ENCODE measurements at places on chromosomes 4 and X.

DNA sequence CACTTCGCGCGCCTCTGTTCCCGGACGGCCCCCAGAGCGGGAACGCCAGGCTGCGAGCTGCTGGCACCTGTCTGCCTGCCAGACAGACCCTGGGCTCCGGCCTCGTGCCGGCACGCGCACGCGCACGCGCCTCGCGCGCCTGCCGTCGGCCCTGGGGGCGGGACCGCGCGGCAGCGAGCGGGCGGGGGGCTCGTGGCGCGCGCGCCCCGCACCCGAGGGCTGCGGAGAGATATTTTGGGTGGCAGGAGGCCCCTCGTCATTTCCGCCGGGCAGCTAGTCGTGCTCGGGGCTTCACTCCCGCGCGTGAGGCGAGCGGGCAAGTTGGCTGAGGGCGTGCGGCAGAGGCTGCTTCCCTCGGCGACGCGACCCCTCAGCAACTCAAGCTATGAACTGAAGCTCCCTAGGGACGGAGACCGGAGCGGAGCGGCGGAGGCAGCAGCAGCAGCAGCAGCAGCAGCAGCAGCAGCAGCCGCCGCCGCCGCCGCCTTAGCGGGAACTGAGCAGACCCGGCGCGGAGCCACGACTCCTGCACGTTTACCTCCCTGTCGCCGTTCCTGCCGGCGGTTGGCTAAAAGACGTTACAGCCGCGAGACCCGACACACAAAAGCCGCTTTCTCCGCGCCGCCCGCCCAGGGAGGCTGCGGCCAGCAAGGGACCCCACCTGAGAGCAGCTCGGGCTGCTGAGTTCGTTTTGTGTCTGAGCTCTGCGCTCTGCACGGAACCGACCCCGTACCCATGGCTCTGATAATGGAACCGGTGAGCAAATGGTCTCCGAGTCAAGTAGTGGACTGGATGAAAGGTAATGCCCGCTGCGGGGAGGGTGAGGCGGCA is at the start of gene CNKSR2:
Gene CNKSR2 (plus strand): TSS at position 256 of the 831 bp plus-strand sequence. CDS start 480 bp downstream, at position 736.
- DNase-seq = peak; percentile 79

DNA sequence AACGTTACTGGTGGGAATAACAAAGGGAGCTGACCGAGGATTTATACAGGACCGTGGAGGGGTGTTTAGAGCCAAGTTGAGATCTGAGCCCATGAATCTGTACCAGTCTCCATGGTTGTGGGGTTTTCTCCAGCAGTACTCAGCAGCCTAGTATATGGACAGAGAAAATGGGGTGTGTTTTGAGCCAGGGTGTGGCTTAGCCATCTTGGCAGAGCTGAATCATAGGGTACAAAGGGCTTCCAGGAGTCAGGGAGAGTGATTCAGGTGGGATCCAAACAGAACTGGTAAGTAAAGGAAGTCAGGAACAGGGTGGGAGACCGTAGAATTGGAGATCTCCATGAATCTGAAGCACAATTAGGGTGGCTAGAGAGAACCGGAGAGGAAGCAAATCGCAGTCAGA is 7.4 kb upstream of the HPRT1 start:
- DNase-seq = no peak

DNA sequence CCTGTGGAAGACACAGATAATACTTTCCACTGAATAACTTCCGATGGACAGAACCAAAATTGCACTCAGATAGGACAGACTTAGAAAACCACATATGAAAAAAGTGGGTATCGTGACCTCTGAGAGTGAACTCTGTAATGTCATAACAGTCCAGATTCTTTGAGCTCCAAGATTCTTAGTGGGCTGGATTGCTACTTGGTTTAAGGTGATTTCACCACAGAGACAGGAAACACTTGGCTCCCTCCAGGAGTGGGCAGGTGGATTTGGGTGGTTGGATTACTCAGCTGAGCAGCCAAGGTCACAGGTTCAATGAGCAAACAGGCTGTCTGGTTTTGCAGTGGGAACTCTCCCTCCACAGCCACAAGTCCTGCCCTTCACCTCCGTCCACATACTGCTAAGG is 126.0 kb downstream of the AFAP1 start:
- no peak for DNase-seq

DNA sequence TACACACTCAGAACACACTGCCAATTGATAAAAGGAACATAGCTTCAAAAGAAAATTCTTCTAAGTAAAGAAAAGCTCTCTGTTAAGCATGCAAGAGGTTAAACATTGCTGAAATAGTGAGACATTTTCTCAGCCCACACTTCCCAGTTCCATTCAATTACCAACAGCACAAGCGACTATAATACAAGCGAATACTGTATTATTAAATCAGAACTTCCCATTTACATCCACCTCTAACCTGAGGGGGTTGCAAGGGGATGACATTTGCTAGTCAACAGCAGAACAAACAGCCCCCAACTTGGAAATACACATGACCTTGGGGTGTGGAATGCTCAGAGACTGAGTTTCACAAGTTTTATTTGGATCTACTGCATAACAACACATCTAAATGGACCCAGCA is 1.1 kb downstream of the FSTL5 start:
- DNase-seq = no peak

DNA sequence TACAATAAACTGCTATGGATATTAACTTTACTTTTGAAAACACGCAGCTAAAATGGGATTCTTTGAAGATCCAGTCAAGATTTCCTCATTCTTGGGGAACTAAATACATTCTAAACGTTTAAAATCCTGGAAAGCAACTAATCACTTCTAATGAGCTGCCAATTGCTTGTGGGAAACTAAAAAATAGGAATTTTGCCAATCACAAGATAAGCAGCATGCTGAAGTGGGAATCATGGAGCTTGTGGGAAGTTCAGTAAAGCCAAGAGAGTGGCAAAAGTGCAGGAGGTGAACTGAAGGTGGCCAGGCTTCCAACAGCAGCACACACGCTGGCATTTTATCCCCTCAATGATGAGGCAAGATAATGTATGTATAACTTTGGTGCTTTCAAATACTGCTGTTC is 133.0 kb downstream of the GPC3 start:
- DNase-seq = no peak

DNA sequence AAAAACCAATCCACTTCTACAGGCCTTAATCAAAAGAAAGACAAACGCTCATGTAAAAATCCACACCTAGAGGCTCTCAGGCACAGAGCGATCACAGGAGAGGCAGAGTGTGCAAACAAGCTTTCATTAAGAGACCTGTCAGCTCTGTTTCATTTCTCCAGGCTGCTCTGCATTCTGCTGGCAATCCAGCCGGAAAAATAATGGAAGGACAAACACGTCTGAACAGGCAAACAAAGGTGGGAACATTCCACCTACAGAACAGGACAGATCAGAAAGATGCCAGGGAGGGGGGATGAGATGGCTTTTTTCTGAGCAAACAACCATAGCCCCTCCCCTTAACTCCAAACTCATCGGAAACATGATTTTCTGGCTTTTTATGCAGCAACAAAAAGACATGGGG is 9.7 kb downstream of the SOD3 start:
- DNase-seq = peak; percentile 48

GRCh38 chr4:151223465-151223864 is 53.5 kb upstream of the PRSS48 start:
- DNase-seq = no peak

GRCh38 chr4:77248805-77249204 is 91.8 kb downstream of the CCNG2 start:
- no peak for DNase-seq

- no peak for DNase-seq
Observed at GRCh38 chr4:151472711-151473110, 63.7 kb downstream of the FHIP1A start.

- DNase-seq = no peak
Observed at GRCh38 chr4:168509786-168510185, 12.9 kb downstream of the PALLD start.

DNA sequence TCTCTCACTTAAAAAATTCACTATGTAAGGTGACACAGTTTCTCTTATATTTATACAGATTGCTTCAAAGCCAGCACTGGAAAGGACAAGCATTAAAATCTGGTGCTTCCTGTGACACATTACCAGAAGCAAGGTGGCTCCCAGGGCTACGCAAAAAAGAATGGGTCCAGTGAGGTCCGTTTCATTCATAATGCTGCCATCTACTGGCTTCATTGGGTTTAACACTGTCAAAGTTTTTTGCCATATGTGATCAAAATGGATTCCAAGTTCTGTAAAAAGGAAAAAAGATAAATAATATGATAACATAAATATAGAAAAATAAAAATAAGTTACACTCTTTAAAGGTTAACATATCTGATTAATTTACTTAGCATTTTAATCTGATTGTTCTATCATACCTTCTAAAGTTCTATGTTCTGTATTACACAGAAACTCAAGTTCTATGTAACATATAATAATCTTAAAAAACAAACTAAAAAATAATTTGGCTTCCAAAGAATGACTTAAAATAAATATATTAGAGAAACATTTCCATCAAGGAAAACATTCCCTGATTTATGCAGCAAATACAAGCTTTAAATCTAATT is 22.1 kb downstream of the YIPF7 start:
- peak; percentile 77 for DNase-seq

- peak; percentile 43 for DNase-seq
Observed at GRCh38 chrX:13376857-13377549, 57.1 kb upstream of the ATXN3L start.

DNA sequence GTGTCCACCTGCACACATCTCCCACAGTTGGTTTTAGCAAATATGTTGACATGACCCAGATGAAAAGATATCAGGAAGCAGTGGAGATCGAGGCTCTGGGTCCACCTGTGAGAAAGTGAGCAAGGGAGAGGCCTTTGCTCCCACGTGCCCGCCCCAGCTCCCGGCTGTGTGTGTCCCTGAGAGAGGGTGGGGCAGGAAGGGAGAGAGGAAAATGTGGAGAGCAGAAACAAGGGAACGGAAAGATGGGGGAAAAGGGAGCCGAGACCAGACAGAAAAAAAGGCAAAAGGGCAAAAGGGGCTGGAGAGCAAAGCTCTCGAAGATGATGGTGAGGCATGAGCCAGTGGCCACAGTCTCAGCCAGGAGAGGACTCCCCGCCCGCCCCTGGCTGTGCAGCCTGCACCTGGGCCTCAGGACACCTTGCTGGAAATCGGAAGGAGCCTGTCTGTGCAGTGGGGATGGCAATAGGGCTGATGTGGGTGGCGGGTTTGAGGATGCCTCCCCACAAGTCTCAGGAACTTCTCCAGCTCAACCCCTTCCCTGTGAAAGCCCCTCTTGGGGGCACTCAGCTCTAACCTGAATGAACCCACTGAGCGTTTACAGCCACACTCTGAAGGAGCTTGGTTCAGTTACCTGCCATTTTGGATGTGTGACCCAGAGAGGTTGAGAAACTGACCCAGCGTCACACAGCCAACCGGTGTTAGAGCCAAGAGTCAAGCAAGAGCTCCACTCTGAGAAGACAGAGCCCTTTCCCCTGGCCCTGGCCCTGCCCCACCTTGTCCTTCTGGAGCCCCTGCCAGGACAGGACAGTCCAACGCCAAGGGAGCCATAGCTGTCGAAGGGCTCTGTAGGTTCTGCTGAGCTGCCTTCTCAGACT is 20.3 kb upstream of the MSX1 start:
- no peak for DNase-seq

DNA sequence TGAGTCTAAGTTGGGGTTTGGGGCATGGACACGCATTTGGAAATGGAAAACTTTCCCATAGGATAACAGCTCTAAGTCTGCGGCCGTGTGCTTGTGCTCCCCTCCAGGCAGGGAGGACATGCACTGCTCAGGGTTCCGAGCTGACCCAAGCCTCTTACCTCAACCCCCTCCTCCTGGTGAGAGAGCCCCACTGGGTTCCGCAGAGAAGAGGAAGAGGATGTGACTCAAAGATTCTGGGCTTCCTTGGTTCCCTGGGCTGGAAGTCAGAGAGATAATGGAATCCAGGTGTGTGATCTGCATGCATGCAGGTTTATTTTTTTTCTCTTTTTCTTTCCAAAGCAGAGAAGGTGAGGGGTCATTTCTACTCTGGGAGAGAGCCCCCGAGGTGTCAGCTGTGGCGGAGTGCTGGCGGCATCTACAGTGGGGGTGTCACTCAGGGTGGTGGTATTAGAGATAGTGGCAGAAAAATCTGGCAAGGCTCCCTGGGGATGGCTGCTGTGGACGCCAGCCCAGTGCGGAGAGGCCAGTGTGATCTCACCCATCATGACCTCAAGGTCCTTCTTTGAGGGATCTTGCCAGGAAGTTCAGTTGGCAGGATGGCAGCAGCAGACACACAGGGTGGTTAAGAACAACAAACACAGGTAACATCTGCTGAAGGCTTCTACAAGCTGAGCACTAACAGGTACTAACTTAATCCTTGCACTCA is 168.7 kb upstream of the HAND2 start:
- DNase-seq = no peak

DNA sequence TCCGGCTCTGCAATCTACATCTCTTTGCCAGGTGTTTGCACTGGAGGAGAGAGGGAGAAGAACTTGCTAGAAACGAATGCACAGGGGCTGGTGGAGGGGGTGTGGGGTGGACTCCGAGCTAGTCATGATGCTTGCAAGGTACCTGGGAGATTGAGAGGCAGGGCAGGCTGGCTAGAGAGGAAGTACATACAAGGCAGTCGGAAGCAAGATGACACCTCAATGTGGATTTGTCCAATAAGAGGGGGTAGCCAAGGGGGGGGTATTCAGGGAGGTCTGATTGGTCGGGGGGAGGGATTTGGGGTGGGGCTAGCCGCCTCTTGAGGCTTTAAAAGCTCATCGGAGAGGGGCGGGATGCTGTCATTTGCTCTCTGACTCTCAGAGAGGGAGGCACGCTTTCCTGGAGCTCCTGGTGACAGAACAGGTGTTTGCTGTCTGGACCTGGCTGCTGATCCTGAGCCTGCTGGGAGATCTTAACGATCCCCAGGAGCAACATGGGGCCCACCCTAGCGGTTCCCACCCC is at the start of gene GPR50:
Gene GPR50 (plus strand): TSS at position 354 of the 520 bp plus-strand sequence. CDS start 138 bp downstream, at position 492.
- DNase-seq = no peak

GRCh38 chr4:184941671-184942418 is 76.4 kb upstream of the HELT start:
- DNase-seq = no peak

DNA sequence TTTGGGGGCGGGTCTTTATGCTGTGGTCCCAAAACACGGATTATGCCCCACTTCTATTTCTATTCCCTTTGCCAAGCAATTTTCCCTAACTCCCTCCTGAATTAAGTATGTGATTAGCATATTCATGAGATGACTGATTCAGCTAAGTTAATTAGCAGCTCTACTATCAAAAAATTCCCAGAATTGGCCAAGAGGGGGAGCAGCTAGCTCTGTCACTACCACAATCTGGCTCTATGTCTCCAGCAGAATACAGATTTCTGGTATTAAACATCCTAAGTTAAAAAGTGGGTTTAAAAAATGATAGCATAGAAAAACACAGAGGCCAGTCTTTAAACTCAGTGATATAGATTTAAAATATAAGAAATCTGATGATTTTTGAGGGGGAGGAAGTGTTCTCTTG is 80.3 kb downstream of the GPC4 start:
- DNase-seq = peak; percentile 31

DNA sequence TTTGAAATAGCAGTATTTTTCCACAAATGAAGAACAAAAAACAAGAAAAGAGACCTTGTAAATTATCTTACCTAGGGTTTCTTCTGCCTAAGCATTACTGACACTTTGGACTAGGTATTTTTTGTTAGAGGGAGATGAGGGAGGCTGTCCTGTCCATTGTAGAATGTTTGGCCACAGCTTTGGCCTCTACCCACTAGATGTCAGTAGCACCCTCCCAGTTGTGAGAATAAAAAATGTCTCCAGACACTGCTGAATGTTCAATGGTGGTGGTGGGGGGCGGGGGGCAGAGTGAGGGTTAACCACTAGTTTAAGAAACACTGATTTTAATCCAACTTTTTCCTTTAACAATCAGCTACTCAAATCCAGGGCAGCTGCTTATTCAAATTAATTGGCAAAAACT is 25.8 kb downstream of the OTUD4 start:
- no peak for DNase-seq
